DMS79 (cell line): ENCODE measurements at places on chromosomes 6 and 20.
A peak's percentile ranks its signal among the peaks of the same experiment; 100 is the strongest.

DNA sequence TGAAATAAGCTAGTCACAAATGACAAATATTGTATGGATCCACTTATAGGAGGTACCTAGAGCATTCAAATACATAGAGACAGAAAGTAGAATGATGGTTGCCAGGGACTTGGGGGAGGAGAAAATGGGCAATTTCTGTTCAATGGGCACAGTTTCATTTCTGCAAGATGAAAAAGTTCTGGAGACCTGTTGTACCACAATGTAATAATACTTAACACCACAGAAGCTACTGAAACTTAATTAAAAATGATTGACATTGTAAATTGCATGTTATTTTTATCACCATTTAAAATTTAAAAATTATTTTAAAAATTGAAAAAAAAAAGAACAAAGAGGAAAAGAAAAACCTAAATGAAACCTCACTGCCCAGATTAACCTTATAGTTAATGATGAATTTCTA lies 67.4 kb downstream of the NHLRC1 start:
- DNase-seq = no peak

DNA sequence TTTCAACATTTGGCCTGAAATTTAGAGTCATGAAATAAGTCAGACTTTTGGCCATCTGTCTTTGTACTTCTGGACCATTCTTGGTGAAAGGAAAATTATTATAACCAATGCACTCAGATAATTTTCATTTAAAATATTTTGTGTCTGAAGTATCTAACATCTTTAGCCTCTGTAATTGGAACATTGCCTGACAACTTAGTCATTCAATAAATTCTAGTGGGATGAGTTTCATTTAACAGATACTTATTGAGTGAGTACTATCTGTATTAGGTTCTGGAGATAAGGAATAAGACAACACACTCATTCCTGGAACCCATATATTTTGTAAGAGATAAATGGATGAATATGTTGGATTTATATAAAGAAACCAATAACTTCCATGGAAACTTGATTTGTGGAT lies 536.0 kb downstream of the BCKDHB start:
- DNase-seq = no peak

GRCh38 chr6:13308332-13308731 lies 20.0 kb downstream of the TBC1D7 start:
- DNase-seq = no peak

DNA sequence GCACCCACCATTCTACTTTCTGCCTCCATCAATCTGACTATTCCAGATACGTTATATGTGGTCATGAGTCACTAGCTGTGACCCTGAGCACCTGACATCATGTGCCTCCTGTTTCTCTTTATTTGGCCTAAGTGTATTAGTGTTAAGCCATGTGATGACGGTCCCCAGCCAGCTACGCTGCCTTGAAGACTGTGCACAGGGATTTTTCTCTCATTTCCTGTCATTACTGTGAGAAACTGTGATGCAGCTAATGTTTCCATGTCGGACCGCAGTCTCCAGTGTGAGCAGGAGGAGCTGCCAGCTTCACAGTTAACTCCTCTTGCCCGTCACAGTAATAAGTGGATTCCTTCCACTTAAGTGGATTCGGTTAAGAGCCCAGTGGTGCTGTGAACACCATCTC lies 9.9 kb upstream of the SPATS1 start:
- peak; percentile 61 for DNase-seq

DNA sequence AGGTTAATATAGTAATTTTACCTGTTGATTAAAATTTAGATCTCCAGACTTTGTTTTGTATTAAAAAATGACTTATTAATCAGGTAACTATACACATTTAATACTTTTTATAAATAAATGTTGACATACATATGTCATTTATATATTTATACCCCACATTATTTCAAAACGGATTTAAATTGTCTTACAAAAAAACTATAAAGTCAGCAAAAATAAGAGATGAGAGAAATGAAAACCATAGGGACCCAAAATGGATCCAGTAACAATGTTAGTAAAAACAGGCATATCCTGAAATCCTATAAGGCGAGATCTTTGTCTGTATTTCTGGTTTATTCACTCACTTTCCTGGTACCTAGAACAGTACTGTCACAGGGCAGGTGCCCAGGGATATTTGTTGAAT lies 91.5 kb downstream of the PACRG start:
- no peak for DNase-seq

DNA sequence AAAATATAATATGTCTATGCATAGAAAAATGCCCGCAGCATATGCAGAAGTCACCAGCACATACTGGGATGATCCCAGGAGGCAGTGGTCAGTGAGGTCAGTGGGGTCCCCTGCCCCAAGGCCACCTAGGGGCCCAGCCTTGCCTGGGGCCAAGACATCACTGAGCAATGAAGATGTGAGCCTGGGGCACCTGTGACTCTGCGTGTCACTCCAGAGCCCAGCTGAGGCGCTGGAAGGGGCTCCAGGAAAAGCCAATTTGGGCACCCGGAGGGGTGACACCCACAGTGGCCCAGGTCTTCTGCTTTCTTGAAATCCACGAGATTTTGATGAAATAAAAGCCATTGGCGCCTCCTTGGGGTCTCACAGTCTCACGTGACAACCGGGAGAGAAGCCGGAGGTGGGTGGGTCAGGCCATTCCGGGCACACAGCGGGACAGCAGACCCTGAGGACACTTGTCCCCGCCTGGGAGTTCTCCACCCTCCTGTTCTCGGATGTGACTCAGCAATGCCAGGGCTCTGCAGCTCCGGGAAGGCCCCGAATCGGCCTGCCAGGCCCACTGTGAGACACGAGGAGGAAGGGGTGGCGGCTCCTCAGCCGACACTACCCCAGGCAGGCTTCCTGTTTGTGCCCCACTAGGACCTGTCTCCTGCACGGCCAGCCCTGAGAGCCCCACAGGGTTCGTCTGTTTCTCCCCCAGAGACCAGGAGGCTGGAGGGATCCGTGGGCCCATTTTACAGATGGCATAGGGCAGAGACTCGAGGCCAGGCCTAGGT lies 24.4 kb upstream of the SLCO4A1 start:
- DNase-seq = no peak

- no peak for DNase-seq
Measured at GRCh38 chr6:64838726-64839125, 868.3 kb downstream of the EYS start.

GRCh38 chr6:42339991-42340401 lies 111.7 kb downstream of the TRERF1 start:
- no peak for DNase-seq

GRCh38 chr6:137121401-137121997 lies 51.9 kb downstream of the IL22RA2 start:
- DNase-seq = no peak

DNA sequence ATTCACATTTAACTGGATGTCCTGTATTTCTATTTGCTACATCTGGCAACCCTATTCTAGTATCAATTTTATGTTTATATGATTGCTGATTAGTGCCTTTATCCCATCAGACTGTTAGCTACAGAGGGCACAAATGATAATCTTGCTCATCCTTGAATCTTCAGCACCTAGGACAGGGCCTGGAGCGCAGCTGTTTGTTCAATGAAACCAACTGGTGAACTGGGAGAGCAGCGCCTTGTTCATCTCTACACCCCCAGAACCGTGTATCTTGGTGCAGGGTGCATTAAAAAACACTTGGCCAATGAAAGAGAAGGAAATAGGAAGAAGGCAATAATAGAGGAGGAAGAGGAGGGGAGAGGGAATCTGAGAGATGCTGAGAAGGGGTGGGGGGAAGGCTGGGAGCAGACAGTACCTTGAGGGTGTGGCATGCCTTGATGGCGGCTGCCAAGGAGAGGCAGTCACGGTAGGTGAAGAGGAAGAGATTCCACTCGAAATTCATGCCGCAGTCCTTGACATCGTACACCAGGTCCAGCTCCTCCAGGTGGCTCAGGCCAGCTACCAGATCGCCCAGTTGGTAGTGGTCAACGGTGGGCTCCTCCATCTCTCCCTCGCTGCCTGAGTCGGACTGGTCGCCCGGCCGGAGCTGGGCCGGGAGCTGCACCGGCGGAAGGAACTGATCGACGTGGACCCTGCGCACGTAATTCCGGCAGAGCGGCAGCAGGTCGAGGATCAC lies 15.5 kb downstream of the TMEM151B start:
- DNase-seq = no peak

- no peak for DNase-seq
Measured at GRCh38 chr6:84687431-84687830, 77.0 kb downstream of the TBX18 start.

GRCh38 chr6:137166247-137167098 lies 7.0 kb downstream of the IL22RA2 start:
- DNase-seq = no peak

GRCh38 chr20:3674995-3675900 lies 6.6 kb downstream of the ADAM33 start:
- DNase-seq = no peak

GRCh38 chr20:53623454-53624211 lies 30.0 kb upstream of the ZNF217 start:
- DNase-seq = peak; percentile 59

DNA sequence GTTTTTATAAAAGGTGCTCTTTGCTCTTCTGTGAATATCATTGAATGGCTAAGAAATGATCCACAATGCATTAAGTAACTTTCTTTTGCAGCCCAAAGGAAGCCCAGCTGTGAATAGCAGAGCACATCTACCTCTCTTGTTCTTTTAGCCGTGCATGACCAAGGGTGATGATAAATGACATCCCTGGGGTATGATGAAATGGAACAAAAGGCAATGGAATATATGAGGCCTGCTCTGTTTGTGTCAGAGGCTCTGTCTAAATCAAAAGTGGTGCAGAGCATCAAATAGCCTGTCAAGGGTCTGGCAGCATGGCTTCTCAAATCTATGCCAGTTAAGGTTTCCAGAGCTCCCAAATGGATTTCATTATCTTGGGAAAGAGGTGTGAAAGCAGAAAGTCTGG lies 362.6 kb upstream of the RNF217 start:
- DNase-seq = peak; percentile 90

DNA sequence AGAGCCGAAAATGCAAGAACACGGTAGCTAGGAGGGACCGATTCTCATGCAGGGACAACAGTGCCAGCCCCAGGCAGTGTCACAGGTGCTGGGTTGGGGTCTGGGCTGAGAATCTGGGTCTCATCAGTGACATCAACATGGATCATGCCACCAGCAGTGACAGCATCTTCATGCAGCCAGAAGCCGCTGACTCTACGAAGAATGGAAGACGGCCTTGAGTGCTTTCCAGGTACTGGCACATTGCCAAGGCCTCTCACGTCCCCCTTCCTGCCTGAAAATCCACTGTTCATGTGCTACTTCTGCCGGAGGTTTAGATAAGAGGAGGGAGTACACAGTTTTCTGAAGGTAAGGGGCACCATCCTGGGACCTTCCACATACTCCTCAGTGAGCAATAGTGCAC lies 141.1 kb upstream of the FOXQ1 start:
- DNase-seq = no peak

DNA sequence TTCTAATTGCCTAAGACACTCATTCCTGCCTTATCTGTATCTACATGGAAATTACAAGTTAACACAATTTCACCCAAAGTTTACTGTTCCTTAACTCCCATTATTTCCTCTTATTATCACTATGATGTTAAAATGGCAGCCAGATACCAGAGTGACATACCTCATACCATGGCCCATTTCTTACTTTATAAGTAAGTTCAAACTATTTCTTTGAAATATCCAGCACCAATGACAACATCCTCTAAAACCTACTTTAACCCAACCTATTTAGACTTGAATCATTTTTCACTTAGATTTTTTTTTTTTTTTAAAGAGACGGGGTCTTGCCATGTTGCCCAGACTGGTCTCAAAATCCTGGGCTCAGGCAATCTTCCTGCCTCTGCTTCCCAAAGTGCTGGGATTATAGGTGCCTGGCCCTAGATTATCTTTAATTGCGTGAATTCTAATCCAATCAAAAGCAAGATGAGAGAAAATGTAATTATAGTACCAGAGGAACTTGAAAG lies 10.0 kb downstream of the REV3L start:
- no peak for DNase-seq

- no peak for DNase-seq
Measured at GRCh38 chr6:104995989-104996617, 39.2 kb downstream of the LIN28B start.

- no peak for DNase-seq
Measured at GRCh38 chr20:15455279-15455678, 1117.9 kb upstream of the FLRT3 start.

- no peak for DNase-seq
Measured at GRCh38 chr6:35955071-35955470, 34.2 kb upstream of the SRPK1 start.

- no peak for DNase-seq
Measured at GRCh38 chr6:113511100-113511499, 346.0 kb upstream of the MARCKS start.

- DNase-seq = no peak
Measured at GRCh38 chr20:46827718-46828458, 66.8 kb upstream of the EYA2 start.

DNA sequence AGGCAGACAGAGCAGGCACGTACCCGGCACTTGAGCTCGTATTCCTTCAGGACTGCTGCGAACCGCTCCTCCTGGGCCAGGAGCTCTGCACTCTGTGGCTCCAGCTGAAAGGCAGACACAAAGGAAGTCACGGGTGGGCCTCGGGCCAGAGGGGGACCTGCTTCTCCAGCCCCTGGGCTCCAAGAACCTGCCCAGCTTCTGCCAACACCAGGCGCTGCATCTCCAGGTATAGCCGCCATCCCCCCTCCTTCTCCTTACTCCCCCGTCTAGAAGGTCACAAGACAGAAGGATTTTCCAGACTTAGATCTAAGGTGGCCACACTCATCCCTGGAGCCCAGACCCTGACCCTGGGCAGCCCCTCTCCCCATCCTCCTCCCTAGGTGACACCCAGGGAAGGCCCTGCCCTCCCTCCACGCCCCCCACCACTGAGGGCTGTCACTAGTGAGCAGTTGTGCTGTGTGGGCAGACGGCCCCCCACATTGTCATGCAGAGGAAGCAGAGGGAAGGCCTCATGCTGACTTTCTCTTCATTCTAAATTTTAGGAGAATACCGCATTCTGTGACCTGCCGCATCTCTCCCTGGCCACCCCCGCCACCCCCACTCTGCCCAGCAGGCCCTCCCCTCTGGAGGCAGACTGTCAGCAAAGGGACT lies 81.9 kb downstream of the GINS1 start:
- DNase-seq = no peak

GRCh38 chr20:60727425-60727824 lies 524.6 kb upstream of the CDH4 start:
- DNase-seq = no peak

DNA sequence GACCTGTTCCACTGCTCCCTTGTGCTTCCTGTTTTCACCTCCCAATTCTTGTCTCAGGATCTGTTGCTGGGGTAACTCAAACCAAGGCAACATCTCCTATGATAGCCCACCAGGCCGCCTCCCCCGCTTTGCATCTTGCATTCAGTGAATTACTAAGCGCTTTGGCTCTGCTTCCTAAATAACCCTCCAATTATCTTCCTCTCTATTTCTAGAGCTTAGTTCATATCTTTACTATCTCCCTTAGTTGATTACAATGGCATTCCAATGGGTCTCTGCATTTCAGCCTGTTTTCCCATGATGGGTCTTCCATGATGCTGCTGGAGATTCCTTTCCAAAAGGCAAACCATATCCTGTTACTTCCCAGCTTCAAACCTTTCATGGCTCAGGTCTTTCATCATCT lies 117.2 kb upstream of the FERMT1 start:
- DNase-seq = no peak

- no peak for DNase-seq
Measured at GRCh38 chr6:25472306-25472705, 179.7 kb upstream of the SCGN start.

- DNase-seq = no peak
Measured at GRCh38 chr6:170087941-170088581, 202.8 kb downstream of the DLL1 start.
